ENCODE measurements at places on chromosomes 11 and 22.

GRCh38 chr11:102260241-102260640, 57.0 kb upstream of the BIRC3 start:
- DNase-seq: no peak

DNA sequence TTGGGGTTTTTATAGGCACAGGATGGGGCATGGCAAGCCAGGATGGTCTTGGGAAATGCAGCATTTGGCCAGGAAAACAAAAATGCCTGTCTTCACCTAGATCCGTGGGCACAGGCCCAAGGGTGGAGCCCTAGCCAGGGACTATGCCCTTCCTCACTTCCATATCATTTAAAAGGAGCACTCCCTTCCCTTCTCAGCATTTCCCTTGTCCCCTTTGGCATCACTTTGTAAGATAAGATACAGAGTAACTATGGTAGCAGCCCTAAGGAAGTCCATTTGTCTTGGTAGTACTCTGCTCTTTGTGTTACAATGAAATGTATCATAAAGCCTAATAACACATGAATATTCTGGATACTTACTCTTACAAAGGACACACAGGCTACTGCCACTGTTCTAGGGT, 1092.6 kb upstream of the TENM4 start:
- DNase-seq: no peak

GRCh38 chr11:5626196-5626595, 1.4 kb downstream of the TRIM34 start:
- DNase-seq: no peak

GRCh38 chr11:76845069-76845468, 15.6 kb upstream of the ACER3 start:
- DNase-seq: no peak

- DNase-seq: no peak
These were observed 146.5 kb downstream of the GRIK4 start for GRCh38 chr11:120658071-120658423.

DNA sequence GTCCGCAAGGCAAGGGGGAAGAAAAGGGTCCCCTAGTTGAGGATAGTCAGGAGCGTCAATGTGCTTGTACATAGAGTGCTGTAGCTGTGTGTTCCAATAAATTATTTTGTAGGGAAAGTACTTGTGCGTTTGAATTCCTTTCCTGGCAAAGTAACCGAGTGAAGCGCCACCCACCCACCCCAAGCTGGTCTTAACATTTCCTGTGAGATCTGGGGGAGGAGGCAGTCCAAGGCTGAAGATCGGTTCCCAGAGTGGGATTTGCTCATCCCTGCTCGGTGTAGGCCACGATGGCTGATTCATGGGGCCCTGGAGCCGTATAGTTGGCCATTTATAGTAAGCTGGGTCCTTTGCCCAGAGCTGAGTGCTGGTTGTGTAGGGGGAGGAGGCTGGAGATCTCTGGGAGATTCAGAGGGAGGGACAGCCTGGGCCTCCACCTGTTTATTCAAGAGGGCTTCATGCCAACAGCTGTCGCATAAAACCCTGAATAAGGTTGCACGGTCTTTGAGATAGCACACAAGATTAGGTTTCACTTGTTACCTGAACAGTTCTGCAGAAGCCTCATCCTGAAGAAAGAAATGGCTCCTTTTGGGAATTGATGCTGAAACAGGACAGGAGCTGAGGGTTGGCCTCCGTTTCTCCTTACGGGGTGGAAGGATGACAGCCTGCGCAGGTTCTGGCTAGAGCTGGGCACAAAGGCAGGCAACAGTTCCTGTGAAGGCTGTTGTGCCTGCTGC, 2.4 kb downstream of the ATF4 start:
- no peak for DNase-seq

DNA sequence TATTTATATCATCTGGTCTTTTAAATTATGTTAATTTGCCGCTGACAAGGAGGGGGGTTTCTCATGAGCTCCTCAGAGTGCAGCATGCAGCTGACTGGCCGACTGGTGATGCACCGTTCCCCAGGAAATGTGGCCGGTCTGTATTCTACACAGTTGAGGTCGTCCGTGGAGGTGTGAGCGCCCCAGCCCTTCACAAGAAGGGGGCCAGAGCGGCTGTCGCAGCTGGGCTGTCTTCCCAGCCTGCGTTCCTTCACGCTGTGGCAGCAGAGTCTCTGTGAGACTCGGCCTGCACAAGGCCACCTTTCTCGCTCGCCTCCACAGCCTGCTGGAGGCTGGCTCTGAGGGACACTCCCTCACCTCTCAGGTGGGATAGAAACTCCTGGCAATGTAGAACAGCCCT, 43.2 kb downstream of the AP2A2 start:
- no peak for DNase-seq
